Activated effector memory CD4-positive, alpha-beta T cell treated with Interleukin-2 at 50 U/mL for 16 hours (primary cell): ENCODE measurements at places on chromosomes 1 and 21.

DNA sequence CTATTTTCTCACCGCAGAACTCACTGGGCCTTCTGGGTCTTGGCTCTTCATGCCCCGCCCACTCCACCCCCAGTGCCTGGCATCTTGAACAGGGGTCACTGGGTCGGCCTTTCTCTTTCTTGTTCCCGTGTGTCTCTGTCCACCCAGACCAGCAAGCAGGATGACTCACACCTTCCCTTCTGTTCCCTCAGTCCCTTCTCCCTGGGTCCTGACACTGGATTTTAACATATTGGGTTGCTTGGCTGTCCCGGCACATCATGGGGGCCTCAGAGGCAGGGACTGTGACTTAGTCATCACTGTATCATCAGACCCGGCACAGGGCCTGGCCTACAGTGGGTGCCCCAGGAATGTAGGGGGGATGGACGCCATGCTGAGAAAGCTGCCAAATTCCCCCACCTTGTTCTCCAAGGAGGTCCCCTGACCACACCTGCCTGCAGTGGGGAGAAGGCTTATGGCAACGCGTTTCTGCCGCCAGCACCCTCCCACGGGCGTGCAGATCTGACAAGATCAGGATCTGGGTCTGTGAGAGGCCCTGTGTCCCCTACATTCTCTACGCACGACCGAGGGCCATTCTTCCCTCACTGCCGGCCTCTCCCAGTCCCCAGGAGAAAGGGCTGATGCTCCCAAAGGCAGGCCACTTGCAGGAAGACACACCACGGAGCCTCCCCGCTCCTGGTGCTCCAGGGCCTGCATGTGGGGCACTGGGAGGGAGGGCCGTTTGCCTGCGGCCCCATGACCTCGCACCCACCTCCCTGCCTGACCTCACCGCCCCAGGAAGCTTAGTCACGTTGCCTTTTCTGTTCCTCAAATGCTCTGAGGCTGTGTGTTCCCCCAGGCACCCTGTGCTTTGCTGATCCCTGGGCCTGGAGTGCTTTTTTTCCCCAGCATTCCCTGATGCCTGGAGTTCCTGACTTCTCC is 157.2 kb upstream of the TMEM51 start:
- no peak for DNase-seq

DNA sequence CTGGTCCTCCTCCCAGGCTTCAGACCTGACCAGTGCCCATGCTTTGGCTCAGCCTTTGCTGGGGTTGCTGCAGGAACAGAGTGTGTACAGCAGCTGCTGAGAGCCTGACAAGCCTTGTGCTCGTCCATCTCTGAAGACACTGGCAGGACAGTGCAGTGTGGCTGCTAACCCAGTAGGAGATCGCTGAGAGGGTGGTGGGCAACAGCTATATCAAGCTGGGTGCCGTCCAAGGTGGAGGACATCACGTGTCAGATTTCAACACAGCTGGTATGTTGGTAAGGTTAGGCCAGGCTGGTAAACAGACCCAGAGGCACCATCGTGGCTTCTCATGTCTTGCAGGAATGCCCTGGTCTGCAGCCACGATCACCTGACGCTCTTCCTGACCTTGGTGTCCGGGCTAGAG is 17.9 kb upstream of the SLC25A34 start:
- DNase-seq: no peak

DNA sequence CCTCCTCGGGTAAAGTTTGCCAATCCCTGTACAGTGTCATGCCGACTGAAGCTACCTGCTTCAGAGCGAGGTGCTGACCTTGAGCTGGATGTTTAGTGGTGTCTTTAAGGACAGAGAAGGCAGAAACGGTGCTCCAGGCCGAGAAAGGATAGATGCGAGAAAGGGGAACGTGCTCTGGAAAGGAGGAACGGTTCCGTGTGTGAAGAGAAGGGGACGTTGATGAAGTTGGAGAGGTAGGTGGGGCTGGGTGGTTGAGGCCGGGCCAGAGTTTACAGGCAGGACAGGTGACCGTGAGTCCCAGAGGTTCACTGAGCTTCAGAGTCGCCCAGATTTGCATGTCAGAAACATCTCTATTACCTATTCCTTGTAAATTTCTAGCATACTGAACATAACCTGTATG is 90.7 kb downstream of the SCCPDH start:
- DNase-seq: no peak

DNA sequence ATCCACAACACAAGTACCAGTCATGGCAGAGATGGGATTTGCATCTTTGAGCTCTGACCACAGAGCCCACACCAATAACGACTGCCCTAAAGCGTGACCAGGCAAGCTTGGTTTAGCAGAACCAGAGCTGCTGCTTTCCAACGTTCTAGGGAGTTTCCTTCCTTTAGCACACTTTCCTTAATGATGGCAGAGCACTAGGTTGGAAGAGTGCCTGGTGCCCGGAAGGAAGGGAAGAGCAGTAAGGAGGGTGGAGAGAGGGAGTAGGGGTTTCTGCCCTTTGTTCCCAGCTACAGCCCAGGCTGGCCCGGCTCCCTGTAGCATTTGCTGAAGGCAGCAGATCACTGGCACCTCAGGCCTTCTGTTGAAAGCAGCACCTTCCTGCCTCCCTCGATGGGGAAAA is 6.1 kb upstream of the EVA1C start:
- no peak for DNase-seq

DNA sequence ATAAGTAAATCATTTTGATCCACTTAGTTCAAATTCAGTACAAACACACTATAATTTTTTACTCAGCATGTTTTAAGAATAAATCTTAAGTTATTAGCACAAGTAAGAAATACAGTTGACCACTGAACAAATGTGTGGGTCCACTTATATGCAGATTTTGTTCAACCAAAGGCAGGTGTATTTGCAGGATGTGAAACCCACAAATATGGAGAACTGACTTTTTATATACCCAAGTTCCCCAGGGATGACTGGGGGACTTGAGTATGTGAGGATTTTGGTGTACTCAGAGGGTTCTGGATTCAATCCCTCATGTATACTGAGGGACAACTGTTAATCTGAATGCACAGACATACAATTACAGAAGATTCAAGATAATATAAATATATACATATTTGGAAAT is 25.7 kb upstream of the ERICH3 start:
- DNase-seq: no peak

DNA sequence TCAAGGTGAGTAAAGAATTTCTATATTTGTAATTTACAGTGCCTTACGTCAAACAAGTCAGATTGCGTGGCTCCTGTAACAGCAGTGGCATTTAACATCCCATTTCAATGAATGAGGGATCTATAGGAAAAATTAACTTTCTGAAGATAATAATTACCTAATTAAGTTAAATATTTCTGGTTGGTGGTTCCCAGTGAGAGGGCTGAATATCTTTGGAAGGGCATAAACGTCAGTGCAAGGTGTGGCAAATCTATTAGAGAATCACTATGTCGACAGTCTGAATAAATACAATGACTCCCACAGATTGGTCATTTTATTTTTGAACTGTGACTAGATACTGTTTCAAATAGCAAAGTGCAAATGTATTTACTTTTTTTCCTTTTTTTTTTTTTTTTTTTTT is 80.0 kb downstream of the S1PR1 start:
- no peak for DNase-seq

- DNase-seq: no peak
Measured at GRCh38 chr21:41605178-41605933, 97.4 kb upstream of the TMPRSS2 start.

DNA sequence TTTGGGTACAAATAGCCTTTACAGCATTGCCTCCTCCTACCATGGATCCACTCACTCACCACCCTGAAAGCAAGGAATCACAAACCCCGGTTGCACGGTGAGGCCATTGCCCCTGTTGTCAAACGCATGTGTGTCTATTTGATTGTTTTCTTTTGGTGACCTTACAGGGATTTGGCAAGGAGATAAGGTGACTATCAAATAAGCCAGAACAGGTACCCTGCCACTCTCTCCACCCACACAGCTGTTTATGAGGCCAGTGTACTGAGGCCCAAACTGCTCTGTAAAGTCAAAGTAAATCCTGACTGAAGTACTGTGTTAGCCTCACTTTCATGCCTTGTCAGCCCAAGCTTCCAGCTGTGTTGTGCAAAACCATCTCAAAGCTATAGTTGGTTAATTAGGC is 136.4 kb downstream of the HUNK start:
- no peak for DNase-seq

DNA sequence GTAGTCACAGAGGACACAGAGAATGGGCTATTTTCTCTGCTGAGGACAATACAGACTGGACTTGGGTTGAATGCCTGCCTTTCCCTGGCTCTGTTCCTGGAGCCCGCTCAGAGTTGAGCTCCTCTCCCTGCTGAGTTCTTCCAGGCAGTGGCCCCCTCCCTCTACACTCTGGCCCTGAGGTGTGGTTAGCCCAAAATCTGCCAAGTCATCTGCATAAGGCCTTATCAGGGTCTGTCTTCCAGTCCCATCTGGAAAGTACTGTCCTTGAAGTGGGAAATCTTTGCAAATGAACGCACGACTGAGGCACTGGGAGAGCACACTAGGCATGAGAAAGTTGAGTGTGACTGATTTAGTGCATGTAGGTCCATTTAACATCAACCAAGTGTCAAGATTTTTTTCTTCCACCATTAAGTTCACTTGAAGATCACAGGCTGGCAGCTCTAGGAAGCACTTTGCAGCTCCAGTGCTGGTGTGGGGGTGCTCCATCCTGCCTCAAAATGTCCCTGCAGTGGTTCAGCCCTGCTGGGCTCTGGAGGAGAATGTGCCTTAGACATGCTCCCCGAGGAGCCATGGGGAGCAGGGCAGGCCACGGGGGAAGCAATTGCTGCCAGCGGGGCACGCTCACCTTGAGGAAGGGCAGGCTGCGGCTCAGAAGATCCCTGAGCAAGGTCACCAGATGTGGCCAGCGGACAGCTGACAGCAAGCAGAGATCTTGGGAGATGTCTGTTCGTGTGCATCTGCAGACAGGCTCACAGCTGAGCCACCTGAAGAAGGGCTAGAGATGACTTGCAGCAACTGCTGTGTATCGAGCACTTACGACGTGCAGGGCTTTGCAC is 41.5 kb downstream of the IER5 start:
- no peak for DNase-seq

GRCh38 chr1:6521536-6521935 is 30.1 kb upstream of the PLEKHG5 start:
- no peak for DNase-seq

- DNase-seq: no peak
Measured at GRCh38 chr1:40620150-40620549, 45.3 kb downstream of the RIMS3 start.

GRCh38 chr1:96741335-96741734 is 19.8 kb downstream of the PTBP2 start:
- DNase-seq: no peak

DNA sequence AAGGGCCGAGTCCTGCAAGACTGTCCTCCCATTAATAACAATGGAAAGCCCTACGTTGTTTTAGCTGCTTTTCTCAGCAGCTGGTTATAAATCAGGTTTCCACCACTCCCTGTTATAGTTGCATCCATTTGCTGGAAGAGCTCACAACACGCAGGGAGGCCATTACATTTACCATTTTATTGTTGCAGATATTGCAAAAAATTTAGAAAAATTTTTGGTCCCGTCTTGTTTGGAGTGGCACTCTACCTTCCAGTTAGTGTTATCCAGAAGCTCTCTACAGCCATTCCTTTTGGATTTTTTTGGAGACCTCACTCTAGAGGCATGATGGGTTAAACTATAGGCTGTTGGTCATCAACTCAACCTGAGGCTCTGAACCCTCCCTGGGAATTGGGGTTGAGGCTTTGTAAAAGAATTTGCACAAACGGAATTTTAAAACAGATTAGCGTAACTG is 1532.1 kb upstream of the TPTE start:
- DNase-seq: no peak

- DNase-seq: no peak
Measured at GRCh38 chr21:46562964-46563607, 41.8 kb downstream of the S100B start.

DNA sequence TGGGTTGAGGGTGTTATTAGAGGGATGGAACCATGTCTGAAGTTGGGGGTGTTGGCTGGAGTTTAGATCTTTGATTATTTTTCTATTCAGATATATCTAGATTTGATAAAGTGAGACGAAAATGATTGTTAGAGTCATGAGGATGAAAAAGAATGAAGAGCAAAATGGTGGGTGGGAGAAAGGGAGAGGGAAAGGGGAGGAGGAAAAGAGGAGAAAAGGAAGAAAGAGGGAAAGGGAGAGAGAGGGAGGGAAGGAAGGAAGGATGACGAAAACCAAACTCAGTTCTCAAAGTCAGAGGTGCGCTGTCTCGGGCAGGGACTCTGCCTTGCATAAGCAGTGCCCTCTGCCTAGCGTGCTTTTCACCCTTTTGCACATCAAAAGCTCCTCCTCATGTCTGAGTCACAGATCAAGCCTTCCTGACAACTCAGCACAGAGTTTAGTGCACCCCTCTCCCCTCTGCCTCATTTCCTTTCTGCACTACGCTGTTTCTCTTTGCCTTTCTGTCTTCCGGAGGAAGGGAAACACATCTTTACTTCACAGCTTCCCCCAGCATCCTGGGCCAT is 225.8 kb upstream of the PROX1 start:
- peak; percentile 8 for DNase-seq

GRCh38 chr1:246588159-246588721 is 22.0 kb downstream of the CNST start:
- no peak for DNase-seq

DNA sequence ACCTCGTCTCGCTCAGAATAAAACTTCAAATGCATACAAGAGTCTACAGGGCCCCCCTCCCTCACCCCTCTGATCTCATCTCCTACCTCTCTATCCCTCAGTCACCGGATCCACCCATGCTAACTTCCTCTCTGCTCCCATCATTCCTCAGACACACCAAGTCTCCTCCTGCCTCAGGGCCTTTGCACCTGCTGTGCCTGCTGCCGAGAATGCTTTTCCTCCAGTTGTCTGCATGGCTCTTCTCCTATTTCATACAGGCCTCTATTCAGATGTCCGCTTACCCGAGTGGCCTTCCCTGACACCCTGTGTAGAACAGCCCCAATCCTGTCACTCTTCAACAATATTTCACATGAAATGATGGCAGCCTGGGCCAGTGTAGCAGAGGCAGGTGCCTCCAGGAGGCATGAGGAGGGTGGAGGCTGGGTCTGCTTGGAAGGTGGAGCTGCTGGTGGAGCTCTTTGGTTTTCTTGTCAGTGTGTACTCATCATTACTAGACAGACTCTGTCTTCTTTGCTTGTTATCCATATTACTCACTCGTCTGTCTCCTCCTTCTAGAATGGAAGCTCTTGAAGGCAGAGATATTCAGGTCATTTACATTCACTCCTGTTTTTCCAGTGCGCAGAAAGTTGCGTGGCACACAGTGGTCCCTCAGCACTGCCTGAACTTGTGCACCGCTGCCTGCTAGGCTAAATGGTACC is 4.2 kb downstream of the SH2D2A start:
- DNase-seq: no peak

DNA sequence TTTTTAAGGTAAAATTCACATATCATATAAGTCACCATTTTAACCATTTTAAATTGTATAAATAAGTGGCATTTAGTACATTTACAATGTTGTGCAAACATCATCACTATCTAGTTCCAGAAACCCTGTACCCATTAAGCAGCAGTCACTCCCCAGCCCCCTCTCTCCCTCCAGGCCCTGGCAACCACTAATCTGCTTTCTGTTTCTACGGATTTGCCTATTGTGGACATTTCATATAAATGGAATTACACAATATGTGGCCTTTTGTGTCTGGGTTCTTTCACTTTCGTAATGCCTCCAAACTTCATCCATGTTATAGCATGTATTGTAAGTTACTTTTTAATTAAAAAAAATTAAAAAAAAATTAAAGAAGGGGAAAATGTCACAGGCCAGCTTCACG is 58.0 kb upstream of the RAB3GAP2 start:
- DNase-seq: no peak

- DNase-seq: no peak
Measured at GRCh38 chr1:246218686-246219085, 288.4 kb downstream of the SMYD3 start.
